ENCODE measurements at places on chromosomes 12 and 14. TPM values are rescaled to one million over a fixed set of nuclear protein-coding genes. Genes with fewer than 3 reads are reported as not detected.

DNA sequence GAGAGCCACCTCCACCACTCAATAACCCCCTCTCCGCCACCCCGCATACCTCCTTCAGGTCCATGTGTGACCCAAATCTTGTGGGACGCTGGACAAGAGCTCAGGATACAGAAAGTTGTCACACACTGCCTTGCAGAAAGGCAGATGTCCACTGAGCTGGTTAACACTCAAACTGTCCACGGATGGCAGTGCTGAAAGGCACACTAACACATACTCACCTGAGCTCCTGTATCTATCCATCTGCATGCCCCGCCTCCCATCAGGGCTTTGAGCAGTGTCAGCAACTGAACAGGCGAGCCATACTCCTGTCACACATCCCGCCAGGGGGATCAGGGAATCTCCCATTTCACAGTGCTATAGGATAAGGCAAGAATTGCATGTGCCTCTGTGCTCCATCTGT is 642.0 kb downstream of the GALC start:
- no peak for DNase-seq

The RFLNA gene
- polyA plus RNA-seq = 5.6 TPM

The CCNB1IP1 gene
- 115 TPM for polyA plus RNA-seq

The FSCB gene
- not detected for polyA plus RNA-seq

The TAS2R9 gene
- polyA plus RNA-seq = not detected

Data from right renal cortex interstitium (tissue), 3 donors.